ENCODE measurements at places on chromosomes 13 and 19.

GRCh38 chr13:44652962-44653660, 77.0 kb upstream of the TSC22D1 start:
- DNase-seq: no peak

GRCh38 chr19:15583346-15583745, 31.7 kb upstream of the CYP4F8 start:
- DNase-seq: no peak

DNA sequence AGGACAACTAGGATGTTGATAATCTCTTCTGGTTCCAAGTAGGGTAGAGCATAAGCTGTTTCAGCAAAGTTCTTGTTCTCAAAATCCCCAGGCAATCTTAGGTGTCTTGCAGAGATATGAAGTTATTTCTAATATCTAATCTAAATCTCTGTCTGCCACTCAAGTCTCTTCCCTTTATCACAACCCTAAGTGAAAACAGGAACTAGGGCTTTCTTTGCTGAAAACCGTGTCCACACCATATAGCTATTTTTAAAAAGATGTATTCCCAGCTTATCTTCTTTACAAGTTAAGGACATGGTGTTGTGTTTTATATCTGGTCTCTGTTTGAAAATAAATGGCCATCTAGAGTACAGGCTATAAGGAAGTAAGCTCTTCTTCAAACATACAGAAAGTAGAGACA, 11.3 kb upstream of the RNASEH2B start:
- no peak for DNase-seq

GRCh38 chr19:41495589-41495988, 52.6 kb downstream of the ERICH4 start:
- DNase-seq: no peak

GRCh38 chr19:46975925-46976782, 43.5 kb upstream of the NPAS1 start:
- peak; percentile 41 for DNase-seq

DNA sequence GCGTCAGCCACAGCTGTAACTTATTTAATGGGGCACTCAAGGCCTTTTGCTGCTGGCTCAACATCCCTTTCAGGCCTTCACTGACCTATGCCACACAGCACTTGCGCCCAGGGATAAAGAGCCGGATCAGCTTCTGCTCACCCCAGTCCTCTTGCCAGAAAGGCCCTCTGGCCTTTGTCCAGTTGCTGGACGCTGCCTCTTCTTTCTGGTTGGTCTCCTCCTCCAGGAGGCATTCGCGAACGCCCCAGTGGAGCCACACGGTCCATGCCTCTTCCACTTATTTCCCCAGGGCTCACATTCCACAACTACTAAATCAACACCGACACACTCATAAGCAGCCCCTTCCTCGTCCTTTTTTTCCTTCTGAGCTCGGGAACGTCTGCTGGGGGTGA, 3.7 kb upstream of the ZNF329 start:
- no peak for DNase-seq

DNA sequence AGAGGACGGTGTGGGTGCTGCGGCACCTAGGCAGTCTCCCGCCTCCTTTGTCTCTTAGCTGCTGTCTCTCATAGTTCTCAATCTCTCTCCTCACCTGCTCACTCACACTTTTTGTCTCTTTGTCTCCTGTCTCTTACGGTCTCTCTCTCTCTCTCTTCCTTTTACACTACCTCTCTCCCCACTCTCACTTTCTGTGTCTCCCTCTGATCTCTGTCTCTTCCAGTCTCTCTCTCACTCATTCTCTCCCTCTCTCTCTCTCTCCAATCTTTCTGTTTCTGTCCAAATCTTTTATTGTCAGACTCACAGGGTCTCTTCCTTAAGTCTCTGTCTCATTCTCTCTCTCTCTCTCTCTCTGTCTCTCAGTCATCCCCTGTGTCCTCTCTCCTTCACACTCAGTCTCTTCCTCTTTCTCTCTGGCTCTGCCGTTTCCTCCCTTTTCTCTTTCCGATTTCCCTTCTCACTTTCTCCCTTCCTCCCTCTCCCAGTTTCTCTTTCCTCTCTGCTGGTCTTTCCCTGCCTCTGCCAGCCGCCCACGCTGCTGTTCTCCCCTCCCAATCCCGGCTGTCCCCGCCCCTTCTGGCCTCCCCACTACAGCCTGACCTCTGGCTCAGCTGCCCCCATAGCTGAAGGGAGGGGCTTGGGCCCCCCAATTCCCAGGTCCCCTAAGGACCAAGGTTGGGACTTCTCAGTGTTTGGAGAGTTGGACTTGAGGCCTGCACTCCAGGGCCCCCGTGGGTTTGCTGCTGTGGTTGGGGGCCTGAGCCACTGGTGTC, at the start of gene PLEKHA4:
TSS of gene PLEKHA4 (minus strand) at position 504 of the 773 bp plus-strand sequence. CDS start 997 bp downstream, outside the sequence.
- DNase-seq: no peak

GRCh38 chr13:43494206-43494605, 292.6 kb downstream of the ENOX1 start:
- no peak for DNase-seq

DNA sequence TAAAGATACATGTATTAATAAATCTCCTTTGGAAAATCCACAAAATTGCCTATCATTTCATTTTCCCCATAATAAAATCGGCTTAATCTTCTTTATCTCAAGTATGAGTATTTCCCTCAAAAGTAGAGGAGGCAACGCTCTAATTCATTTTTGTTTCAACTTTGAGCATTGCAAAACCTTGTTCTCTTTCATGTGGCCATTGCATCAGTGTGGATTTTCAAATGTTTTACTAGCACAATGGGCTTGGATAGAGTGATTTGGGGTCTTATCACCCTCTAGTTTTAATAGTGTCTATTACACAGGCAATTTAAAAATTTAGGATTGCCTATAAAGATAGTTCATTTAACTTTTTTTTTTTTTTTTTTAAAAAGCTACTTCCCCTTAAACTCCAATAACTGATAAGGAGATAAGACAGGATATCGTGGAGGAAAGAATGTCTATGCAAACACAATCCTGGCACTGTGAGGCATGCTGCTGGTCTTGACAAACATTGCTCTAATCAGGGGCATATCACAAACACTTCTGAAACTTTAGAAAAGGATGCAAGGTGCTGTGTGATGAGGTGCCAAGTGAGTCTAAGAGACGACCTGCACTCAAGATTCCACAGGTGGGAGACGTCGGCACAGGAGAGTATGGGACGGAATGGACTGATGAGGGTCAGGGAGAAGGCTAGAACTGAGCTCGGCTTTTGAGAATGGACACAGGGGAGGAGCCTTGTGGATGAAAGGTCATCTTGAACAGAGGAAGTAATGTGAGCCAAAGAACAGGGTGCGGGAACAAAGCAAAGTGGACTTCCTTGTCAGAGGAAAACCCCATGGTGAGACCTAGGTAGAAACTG, 199.7 kb downstream of the IRS2 start:
- DNase-seq: no peak

- DNase-seq: no peak
Measured at GRCh38 chr13:23621316-23621645, 51.1 kb downstream of the TNFRSF19 start.

- no peak for DNase-seq
Measured at GRCh38 chr19:5563935-5564612, 3.7 kb downstream of the TINCR start.

- DNase-seq: peak; percentile 89
Measured at GRCh38 chr19:53879140-53880081, 2.6 kb upstream of the PRKCG start.

DNA sequence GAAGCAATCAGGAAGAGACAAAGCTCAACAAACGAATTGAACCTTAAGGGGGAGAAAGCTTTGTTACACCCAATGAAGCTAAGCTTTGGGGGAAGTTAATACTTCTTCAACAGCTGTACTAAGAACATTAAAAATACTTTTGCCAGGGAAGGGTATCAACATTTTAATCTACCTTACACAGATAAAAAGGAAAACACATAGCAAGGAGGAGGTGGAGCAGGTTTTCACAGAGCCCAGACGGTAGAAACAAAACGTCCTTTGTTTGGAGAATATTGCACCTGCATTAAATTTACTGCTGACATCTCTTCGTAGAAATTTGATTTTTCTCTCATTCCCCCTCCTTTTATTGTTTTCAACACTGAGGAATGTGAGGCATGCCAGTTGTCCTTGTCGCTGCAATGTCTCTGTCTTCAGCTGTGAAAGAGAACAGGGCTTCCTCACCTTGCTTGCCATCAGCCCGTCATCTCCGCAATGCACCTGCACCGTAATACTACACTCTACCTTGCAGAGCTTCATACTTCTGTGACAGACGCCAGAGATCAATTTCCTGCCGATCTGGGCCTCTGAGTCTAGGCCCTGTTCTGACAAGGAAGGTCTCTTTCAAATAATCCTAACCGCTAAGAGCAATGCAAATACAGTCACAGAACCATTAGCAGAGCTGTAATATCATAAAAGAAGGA, 270.8 kb downstream of the SPRY2 start:
- DNase-seq: no peak

GRCh38 chr13:98843482-98843877, 91.0 kb upstream of the SLC15A1 start:
- no peak for DNase-seq

DNA sequence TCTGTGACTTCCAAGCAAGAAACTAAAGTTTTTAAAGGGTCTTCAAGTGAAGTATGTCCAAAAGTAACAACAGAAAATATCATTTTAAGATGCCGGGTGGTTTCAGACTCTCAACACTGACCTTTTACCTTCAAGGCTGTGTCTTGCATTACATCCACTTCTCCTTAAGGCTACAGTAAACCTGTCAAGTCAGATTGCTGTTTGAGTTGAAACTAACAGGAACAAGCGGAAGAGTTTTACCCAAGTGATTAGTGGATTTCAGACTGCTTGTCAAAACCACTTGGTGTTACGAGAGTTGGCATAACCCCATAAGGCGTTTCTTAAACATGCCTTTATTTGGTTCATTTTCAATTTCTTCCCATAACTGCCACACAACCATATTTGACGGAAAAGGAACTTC, 283.1 kb downstream of the DCT start:
- DNase-seq: no peak

DNA sequence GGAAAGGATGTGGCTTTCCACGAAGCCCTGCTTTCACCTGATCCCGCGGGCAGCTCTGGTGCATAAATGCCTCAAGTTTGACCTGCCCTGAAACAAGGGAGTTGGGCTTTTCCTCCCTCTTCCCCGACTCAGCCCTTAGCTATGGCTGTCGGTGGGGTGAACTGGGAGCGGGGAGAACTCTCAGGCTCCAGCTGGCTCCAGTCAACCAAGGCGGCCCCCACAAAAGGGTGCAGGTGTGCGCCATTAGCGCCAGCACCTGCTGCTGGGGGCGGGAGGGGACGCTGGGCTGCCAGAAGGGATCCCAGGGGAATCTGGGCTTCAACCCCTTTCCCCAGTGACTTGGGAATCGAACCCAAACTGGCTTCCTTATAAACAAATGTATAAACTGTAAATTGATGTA, 7.1 kb upstream of the DHRS12 start:
- no peak for DNase-seq

- DNase-seq: no peak
Measured at GRCh38 chr13:110808138-110808537, 94.6 kb downstream of the ING1 start.

DNA sequence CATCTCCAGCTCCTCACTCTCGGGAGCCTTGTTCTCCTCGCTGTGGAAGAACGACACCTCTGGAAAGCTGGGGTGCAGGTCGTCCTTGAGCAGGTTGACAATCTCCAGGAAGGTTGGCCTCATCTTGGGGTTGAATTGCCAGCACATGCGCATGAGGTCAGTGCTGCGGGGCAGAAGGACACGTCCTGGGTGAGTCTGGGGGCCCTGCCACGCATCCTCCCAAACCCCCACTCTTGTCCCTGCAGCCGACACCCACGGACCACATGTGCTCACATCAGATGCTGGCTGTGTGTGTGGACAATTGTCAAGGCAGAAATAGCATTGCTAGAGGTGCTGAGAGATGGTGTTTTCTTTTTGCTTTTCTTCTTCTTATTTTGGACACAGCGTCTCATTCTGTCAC, 47.7 kb downstream of the ZNF557 start:
- DNase-seq: no peak

DNA sequence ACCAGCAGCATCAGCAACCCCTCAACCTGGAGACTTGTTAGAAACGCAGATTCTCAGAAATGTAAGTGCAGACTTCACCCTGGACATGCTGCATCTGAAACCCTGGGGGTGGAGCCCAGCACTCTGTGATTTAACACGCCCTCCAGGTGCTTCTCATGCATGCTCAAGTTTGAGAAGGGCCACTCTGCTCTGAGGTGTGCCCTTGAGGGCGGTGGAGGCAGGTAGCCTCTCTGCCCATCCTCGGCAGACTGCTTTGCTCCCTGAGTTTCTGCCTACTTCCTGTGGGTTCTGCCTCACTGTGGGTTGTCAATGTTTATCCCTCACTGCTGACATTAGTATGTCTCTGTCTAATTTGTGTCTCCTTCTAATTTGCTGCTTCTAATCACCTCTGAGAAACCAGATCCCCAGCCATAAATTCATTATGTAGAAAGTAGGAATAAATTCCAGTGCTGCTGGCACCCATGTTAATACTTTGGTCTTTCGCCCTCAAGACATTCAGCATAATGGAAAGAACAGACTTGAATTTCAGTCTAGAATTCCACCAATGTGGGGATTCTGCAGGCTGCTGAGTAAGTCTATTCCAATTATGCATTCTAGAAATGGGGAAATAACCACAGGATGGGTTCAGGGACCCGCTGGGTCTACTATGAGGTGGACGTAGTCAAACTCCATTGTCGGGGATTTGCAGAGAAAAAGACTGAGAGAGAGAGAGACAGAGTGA, 51.3 kb upstream of the CYSLTR2 start:
- DNase-seq: no peak

DNA sequence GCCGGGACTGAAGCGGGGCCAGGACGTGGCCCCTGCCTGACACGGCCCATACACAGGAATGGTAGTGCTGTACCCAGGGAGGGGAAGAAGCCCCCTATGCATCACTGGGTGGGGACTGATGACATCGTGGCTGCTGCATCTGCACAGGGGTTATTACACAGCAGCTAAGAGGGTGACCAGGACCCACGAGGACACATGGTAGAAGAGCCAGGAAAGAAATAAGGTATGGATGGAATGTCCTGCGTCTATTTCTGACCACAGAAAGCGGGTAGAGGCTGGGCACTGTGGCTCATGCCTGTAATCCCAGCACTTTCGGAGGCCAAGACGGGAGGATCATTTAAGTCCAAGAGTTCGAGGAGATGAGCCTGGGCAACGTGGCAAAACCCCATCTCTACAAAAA, 24.1 kb downstream of the DCAF15 start:
- no peak for DNase-seq

DNA sequence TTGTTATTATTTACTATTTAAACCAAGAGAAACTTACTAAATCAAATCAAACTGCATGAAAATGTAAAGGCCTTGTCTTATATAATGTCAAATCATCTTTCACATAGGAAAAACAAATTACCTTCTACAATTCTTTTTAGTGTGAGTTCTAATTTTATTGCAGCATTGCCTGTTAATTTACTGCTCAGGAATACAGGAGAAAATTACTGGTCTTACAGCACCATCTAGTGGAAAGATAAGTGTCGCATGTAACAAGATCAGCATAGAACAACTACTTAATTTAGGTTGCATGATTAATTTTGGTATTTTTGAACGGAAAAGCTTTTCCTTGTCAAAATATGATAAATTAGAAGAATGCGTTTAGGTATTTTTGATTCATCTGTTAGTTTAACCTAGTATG, 502.7 kb downstream of the UQCRFS1 start:
- no peak for DNase-seq

DNA sequence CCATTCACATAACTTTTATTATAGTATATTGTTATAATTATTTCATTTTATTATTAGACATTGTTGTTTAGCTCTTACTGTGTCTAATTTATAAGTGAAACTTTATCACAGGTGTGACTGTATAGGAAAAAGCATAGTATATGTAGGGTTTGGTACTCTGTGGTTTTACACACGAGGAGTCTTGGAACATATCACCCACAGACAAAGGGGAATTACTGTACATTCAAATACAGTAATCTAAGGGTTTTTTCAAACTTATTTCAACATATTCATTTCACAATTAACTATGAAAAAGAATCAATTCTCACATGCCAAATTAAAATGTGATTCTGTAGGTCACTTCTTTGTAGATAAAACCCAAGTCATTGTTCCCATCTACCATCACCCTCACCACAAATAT, 46.0 kb downstream of the RBM26 start:
- no peak for DNase-seq

Measured in GOT3 (cell line).